Lung (tissue), 17 donors: ENCODE measurements at places on chromosomes 11 and 22.

DNA sequence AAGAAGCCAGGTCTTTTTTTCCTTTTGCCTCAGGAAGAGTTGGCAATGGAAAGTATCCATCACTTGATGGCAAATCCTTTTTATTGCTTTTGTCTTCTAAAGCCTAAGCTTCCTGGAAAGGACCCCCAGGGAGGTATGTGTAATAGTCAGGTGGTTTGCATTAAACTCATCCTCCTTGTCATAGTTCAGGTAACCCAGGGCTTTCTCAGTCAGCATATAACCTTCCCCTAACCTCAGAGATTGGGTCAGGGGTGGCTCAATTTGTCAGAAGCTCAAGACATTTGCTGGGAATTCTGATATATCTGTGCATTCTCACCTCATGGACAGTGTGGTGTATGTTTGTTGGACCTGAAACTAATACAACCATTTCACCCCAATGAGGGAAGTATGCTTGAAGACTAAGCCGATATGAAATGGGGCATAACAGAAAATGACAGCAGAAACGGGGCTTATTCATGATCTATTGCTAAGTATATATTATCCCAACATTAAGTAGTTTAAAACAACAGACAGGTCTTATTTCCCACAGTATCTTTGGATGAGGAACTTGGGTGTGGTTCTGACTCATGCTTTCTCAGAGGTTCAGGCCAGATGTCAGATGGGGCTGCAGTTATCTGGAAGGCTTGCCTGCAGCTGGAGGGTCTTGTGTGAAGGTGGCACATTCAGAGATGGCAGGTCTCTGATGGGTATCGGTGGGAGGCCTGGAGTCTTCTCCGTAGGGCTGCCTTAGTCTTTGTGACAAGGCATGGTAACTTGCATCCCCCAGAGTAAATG lies 135.8 kb upstream of the SPON1 start:
- DNase-seq = no peak

- no peak for DNase-seq
Measured at GRCh38 chr11:8933931-8934330, 1.2 kb upstream of the C11orf16 start.

- DNase-seq = no peak
Measured at GRCh38 chr22:45265535-45265934, 19.2 kb upstream of the UPK3A start.

DNA sequence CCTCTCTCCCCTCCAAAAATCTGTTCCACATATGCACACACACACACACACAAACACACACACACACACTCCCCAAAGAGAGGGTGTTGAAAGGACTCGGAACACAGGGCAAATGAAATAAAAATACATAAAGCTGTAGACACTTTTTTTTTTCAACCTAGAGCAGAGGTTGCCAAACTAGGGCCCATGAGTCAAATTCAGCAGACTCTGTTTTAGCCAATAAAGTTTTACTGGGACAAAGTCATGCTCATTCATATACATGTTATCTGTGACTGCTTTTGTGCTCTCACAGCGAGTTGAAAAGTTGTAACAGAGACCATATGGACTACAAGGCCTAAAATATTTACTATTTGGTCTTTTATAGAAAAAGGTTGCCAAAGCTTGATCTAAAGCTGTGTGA lies 8.9 kb downstream of the IMMP1L start:
- no peak for DNase-seq

- DNase-seq = no peak
Measured at GRCh38 chr11:19430754-19431398, 190.1 kb upstream of the E2F8 start.

- DNase-seq = no peak
Measured at GRCh38 chr11:86938900-86939880, 16.0 kb downstream of the FZD4 start.

DNA sequence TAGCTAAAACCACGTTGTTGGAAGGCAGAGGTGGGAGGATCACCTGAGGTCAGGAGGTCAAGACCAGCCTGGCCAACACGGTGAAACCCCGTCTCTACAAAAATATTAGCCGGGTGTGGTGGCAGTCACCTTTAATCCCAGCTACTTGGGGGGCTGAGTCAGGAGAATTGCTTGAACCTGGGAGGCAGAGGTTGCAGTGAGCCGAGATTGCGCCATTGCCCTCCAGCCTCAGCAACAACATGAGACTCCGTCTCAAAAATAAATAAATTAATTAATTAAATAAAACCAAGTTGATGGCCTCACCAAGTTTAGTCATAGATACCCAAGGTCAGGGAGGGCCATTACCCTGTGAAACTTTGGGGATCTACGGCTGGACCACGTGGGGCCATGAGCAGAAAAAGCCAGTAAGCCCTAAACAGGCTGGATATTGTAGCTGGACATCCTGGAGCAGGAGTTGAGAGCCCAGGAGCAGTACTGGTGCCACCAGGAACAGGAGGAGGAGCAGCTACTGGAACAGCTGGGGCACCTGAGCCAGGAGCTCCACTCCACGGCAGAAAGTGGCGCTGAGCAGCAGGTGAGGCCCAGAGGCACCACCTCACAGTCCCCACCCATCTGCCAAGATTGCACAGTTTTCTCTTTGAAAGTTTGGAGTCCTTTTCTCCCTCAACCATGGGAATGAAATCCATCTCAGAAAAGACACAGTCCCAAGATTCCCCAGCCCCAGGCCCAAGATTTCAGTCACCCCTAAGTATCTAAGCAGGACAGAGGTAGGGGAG lies 50.5 kb downstream of the BTG4 start:
- DNase-seq = no peak

- no peak for DNase-seq
Measured at GRCh38 chr22:30217698-30218560, 28.6 kb downstream of the LIF start.

GRCh38 chr11:27464909-27465308 lies 7.7 kb downstream of the LGR4 start:
- no peak for DNase-seq

DNA sequence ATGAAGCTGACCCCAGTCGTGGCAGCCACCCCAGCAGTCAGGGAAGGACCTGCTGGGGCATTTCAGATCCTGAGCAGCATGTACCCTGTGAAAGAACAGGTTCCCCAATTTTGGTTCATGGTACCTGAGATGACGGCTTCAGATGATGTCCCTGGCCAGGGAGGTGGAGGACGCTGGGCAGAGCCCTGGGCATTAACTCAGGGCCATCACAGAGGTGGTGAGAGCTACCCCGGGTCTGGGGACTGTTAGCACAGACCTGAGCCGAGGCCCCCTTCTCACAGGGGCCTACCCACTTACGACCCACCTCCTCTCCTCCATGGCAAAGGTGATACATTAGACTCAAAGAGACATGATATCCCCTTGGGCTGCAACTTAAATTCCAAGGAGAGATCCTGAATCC lies 68.1 kb downstream of the CDKN1C start:
- no peak for DNase-seq

DNA sequence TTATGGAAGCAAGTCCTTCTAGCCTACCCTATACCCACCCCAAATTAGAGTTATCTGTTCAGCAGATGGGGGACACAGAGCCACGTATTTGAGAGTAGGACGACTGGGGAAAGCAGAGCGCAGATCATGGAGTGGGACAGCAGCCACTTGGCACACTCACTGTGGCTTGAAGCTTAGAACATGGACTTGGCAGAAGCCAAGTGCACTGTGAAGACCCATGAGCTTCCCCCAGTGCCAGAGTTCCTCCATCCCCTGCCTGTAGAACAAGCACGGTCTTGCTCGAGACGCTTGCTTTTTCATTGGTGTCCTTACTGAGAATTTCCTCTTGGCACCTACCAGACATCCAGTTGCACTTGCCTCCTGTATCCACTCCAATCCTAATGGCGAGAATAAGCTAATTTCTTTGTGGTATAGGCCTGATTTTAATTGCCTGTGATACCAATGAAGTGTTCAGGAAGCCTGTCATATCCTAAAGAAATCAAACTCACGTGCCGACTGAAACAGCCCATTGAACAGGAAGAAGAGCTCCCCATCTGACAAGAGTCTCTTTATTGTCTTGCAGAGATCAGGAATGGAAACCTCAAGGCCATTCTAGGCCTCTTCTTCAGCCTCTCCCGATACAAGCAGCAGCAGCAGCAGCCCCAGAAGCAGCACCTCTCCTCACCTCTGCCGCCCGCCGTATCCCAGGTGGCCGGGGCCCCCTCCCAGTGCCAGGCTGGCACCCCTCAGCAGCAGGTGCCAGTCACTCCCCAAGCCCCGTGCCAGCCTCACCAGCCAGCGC lies 166.9 kb downstream of the NAV2 start:
- peak; percentile 40 for DNase-seq

DNA sequence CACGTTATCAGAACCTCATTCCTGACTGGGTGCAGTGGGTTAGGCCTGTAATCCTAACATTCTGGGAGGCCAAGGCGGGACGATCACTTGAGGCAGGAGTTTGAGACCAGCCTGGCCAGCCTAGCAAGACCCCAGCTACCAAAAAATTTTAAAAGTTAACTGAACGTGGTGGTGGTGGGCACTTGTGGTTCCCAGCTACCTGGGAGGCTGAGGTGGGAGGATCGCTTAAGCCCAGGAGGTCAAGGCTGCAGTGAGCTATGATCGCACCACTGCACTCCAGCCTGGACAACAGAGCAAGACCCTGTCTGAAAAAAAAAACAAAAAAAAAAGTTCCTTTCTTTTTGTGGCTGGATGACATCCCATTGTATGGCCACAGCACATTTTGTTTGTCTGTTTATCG lies 67.7 kb upstream of the PPP6R3 start:
- DNase-seq = no peak

DNA sequence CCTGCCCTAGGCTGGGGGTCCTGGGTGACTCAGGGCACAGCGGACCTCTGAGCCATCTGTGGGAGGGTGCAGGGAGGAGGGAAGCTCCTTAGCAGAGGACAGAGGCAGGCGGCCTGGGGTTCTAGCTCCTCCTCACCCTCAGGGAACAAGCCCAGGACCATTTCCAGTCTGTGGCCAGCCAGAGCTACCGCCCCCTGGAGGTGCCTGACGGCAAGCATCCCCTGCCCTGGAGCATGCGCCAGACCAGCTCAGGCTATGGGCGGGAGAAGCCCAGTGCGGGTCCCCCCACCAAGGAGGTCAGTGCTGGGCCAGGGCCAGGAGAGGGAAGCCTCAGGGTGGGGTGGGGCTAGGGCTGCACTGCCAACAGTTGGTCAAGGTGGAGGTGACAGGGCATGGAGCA lies 26.0 kb upstream of the LRRC10B start:
- no peak for DNase-seq

DNA sequence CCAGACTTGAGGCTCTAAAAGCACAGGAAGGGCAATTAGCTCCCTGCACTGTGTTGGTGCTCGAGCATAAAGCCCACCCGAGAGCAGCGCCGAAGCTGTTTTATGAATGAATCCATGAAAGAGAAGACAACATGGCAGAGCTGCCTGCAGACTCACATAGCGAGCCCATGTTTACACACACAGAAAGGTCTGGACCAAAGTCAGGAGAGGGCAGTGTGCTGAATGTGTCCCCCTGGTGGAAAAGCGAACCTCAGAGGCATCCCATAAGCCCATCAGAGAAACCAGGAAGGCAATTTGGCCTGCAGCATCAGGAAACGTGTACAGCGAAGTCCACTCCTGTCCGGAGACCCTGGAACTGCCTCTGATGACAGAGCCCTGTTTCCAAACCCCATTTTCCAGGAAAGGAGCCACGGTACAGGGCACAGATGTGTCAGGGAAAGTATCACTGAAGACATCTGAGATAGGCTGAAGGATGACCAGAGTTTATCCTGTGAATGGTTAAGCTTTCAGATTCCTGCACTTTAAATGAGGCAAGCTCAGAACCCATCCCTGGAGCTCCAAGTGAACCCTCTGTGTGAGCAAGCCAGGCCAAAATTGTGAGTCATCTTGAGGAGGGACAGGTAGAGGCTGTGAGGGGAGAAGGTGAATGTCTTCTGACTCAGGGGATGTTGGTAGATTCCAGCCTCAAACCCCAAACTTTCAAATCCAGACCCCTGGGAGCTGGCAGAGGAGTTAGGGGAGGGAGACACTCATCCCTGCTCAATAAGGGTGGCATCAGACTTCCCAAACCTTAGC lies 36.9 kb downstream of the CHRDL2 start:
- no peak for DNase-seq

DNA sequence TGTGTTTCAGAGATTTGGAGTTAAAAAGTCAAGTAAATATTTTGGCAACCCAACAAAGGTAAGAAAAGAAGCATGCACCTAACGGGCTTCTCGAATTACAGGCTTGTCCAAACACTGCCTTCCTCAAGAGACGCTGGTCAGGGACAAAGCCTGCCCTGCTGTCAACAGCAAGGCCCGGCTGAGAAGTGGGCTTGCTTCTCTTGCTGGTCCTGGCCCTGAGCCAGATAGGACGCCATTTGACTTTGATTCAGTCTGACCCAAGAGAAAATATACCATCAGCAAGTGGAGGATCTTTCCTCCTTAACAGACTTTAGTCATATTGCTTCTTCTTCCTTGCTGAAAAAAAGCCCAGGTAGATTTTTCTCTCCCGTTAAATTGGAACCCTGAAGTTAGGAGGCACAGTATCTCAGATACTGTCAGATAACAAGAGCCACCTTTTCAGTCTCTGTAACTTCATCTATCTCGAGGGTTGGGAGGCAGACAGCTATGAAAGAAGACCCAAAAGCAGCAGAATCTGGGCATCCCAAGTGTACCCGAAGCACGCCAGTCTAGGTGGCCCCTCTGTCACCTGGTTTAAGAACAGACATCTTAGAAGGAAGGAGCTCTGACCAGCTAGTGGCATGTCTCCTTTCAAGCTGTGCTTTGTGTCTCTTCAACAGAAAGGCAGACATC lies 57.5 kb downstream of the C22orf31 start:
- peak; percentile 68 for DNase-seq

DNA sequence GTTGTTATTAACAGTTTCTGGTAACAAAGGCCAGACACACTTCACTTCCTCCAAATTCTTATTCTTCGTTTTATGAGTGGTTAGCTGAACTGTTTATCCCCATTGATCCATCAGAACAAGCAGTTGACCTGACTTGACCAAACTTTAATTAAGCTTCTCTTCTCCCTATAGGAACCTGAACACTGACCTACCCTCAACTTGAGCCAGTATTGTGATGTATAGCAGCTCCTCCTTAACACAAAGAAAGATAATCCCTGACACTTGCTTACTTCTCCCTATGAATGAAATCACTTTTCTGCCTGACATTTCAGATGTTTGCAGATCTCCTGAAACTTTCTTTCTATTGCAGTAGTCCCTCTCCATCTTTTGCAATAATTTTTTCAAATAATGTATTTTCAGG lies 41.9 kb downstream of the ANO5 start:
- DNase-seq = no peak

- no peak for DNase-seq
Measured at GRCh38 chr11:108253176-108253575, 30.3 kb downstream of the ATM start.

DNA sequence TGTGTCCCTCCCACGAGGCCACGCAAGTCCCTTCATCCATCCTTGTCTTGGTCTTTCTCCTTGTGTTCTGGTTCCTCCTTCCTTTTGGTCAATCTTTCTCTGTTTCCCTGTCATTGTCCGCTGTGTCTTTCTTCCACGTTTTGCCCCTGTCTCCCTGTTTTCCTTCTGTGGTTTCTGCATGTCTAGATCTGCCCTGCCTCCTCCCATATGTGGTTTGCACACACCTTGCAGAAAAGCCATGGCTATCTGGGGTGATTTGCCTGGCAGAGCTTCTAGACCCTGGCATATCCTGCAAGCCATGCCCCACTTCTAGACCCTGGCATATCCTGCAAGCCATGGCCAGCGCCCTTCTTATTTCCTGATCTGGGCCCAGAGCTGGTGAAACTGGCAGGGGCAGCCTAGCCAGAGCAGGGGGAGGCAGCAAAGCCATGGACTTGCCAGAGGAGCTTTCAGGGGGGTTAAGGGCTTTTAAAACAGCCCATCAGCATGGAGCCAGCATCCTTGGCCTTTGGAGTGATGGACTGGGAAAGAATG lies 131.6 kb upstream of the NECTIN1 start:
- no peak for DNase-seq

GRCh38 chr11:106540001-106540400 lies 462.5 kb downstream of the AASDHPPT start:
- no peak for DNase-seq
